NCI-H2171 treated with DMSO at 0.1 percent for 48 hours (cell line): ENCODE measurements at places on chromosomes 2 and 18.
A peak's percentile ranks its signal among the peaks of the same experiment; 100 is the strongest.

- no peak for DNase-seq
Observed at GRCh38 chr2:222669353-222669752, 2.1 kb upstream of the MOGAT1 start.

GRCh38 chr2:36427790-36428243 is 72.2 kb downstream of the CRIM1 start:
- no peak for DNase-seq

- DNase-seq = peak; percentile 64
Observed at GRCh38 chr2:20065885-20066602, 14.6 kb upstream of the LAPTM4A start.

DNA sequence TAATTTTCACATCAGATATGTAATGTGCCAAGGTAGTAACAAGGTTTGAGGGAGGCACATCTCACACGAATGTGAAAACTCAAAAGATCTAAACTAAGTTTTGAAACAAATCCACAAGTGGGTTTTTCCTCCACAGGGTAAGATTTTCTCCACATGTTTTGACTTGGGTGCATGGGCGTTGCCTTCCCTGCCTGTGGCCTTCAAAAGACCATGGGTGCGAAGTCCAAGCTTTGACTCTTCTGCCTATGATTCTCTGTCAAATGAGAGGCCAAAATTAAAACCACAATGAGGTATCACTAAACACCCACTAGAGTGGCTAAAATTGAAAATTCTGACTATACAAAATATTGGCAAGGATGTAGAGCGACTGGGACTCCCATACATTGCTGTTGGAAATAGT is 30.7 kb downstream of the NIFK start:
- DNase-seq = no peak

DNA sequence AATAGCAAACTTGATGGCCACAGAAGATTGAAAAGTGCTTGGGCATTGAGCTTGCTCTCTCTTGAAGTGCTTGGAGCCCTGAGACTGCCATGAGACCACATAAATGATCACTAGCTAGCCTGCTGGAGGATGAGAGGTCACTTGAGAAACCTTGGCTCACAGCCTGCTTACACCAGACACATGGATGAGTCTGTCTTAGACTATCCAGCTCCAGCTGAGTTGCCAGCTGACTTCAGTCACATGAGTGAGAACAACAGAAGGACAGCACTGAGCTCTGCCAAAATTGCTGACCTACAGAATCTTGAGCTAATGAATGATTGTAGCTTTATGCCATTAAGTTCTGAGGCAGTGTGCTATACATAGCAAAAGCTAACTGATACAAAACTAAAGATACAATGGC is 18.1 kb downstream of the NABP1 start:
- peak; percentile 9 for DNase-seq

DNA sequence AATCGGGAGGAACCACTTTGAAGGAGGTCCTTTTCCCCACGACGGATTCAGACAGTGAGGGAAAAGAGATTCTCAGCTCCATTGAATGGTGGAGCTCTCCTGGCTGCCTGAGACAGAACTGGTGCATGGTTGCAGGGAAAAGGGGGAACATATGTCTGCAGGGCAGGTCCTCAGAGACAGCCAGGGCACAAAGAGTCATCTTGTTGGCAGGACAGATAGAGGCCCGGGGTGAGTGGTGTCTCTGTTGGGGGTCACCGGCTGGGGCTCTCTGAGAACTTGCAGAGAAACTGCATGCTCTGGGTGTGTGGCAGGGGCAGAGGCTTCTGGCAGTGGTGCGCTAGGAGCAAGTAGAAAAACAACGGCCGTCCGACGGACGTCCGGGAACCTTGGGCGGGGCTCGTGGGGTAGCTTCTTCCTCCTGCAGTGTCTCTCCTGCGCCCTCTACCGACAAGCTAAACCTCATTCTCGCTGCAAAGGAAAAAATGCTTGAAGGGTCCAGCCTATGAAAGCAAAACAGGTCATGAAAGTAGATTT is 94.3 kb downstream of the CDCA7 start:
- DNase-seq = peak; percentile 91

GRCh38 chr18:48902856-48903601 is 47.7 kb downstream of the SMAD7 start:
- no peak for DNase-seq

- DNase-seq = peak; percentile 36
Observed at GRCh38 chr2:6442252-6442985, 423.3 kb downstream of the CMPK2 start.

- DNase-seq = no peak
Observed at GRCh38 chr2:119794237-119794636, 34.5 kb downstream of the PTPN4 start.

GRCh38 chr2:179974761-179975160 is 32.3 kb downstream of the CWC22 start:
- no peak for DNase-seq

- no peak for DNase-seq
Observed at GRCh38 chr2:234046521-234046920, 4.0 kb upstream of the SPP2 start.

DNA sequence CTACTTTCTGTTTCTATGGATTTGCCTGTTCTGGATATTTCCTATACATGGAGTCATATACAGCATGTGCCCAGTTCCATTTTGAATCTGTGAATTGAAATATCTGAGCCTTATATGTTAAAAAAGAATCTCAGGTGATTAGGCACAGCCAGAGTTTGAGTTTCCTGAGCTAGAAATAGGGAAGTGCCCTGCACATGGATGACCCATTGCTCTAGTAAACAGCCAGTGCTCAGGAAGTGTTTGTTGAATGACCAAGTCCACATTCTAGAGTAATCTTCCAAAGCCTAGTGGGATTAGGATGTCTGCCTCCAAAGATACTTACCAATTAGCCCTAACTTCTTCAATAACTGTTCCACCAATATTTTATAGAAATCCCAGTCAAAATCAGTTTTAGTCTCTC is 165.8 kb downstream of the SETBP1 start:
- no peak for DNase-seq

DNA sequence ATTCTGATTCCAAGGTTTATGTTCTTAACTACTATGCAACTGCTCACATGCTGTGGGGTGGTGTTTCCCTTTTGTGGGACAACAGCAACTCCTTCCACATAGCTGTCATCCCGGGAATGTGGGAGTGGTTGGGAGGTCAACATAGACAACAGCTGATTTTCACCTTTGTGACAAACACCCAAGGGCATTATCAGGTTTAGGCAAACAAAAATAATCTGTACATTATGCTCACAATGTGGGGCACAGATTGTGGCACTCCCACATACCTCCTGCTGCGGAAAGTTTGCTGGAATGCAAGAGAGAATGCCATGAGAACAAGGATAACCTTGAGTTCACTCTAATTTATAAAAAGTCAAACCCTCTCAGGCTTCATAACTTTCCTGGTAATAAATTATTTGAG is 582.6 kb downstream of the CNTNAP5 start:
- no peak for DNase-seq

GRCh38 chr2:219645631-219646527 is 18.4 kb downstream of the SLC4A3 start:
- DNase-seq = no peak

DNA sequence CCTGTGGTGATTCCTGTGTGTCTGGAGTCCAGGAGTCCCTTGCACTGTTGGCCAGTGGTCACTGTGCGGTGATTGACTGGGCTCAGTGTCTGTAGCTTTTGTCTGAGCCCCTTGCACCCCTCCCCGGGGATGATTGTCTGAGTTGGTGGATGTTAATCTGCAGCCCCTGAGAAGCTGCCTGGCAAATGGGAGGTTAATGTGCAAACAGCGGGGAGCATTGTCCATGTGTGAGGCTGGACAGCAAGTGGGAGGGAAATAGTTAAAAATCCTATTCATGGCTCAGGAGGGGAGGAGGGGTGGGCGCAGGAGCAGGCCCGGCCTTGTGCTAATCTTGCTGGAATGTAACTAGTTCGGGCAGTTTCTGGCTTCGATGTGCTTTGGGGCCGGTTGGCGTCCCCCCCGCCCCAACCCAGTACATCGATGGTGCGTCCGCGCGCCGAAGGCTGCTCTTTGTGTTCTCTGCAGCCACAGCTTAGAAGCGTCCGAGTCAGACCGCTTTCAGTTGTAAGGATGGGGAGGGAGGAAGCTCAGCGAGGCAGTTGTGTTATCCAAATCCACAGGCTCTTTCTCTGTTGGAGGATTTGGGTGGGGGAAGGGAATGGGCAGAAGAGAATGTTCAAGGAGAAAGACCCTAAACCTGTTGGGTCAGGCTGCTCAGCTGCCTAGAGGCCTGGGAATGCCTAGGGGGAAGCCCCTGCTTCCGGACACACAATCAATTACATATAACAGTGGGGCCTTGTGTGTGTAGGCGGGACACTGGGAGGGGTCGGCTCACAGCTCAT is 71.8 kb downstream of the TGOLN2 start:
- DNase-seq = no peak

GRCh38 chr2:109065391-109065734 is 63.6 kb upstream of the SH3RF3 start:
- no peak for DNase-seq

DNA sequence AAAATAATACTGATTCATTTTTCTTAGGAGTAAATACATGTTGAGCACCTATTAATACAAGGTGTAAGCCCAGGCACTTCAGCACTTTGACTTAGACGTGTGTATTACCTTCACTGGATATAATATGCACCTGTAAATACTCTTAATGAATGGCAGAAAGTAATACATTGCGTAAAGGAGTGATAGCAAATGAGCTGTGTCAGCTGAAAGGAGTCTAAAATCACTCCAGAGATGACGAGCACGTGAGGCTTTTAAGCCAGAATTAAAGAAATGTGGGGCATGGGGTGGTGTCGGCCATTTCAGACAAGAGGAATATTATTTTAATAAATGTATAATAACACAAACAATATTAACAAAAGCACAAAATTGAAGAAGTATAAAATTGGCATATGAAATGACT is 722.7 kb downstream of the EPHA4 start:
- no peak for DNase-seq

DNA sequence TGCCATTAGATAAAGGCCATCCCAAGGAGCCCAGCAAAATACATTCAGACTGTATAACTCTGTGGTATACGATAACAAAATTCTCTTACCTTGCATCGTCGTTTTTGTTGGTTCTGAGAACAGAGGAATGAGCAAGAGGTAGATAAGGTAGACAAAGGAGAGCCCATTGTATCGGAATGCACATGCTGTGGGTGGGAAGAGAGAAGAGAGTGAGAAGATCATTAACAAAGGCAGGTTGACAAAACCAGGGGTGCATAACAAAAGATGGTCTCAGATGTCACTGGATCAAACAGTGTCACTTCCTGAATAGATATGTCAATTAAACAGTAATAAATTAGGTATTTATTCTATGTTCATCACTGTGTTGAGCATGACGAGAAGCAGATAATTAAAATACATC is 83.3 kb downstream of the PIEZO2 start:
- no peak for DNase-seq

- DNase-seq = no peak
Observed at GRCh38 chr18:35956226-35956625, 16.3 kb upstream of the RMP24 start.

- no peak for DNase-seq
Observed at GRCh38 chr2:172999641-173000386, 75.8 kb upstream of the MAP3K20 start.

DNA sequence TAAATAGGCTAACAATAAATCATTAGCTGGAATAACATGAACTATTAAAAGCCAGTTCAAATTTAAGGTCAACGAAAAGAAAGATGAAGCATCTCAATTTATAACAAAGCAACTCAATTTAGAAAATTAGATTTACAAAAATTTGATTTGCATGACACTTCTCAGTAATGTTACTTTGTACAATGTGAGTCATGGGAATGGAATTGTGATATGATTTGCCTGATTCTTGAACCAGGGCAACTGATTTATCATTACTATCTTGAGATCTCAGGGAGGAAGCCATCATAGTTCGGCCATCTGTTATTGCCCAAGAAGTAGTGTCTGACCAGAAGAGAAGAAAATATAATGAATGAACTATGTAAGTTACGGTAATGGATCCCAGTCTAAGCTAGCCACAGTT is 193.1 kb downstream of the RIT2 start:
- no peak for DNase-seq

- no peak for DNase-seq
Observed at GRCh38 chr2:146818122-146818521, 1026.7 kb upstream of the ACVR2A start.

- DNase-seq = peak; percentile 35
Observed at GRCh38 chr18:76821356-76821874, 942 bp upstream of the ZNF236 start.

DNA sequence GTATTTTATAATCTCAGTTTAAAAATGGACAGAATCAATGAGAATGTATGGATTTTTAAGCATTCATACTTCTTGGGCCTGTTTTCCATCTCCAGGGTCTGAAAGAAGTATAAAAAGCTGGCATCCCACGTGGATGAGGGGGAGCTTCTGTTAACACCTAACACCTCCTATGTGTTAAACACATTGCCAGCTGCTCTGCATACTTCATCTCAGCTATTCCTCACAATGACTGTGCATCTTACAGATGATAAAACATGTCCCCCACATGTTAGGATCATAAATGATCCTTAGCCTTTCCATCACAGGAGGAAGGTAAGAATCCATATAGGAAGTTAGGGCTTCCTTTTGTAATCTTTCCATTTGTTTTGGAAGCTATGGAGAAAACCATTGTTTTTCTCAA is 239.1 kb downstream of the AGPS start:
- DNase-seq = peak; percentile 53

DNA sequence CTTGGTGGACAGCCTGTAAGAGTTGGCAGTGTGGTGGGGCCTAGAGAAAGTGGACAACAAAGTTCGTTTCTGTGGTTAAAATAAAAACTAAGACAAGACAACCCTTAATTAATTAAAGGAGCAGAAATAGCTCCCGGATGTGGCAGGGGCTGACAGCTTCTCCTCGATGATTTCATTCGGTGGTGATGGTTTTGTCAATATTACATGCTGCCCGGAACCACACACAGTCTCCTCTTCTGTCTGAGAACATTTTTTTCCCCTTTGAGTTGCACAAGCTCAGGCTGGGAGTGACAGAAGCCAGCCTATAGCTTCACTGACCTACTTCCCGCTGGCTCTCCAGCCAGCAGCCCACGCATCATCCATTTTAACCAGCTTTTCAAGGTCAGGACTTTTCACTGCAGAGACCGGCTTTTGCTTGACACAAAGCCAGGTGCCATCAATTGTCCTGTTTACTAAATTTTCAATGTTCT is 378.8 kb downstream of the SLC4A3 start:
- no peak for DNase-seq

DNA sequence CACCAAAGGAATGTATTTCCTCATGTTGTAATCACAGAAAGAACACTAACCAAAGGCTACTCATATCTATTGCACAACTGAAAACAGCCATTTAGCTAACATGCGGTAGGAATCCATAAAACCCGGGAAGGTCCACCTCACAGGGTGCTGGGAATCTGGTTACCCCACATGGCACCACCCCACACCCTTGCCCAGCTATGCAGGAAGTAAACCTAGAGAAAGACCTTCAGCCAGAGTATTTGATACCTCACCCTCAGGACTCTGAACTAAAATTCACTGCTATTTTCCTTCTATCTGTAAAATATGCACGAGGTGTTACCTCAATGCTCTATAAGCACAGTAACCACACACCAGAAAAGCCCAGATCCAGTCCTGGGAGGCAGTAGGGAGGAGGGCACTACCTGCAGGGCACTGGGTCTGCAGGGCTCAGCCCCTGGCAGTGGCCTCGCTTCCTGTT is 45.8 kb downstream of the PTPN2 start:
- no peak for DNase-seq

- DNase-seq = peak; percentile 89
Observed at GRCh38 chr2:20642055-20642971, 8.6 kb downstream of the HS1BP3 start.
